ENCODE measurements at places on chromosomes 16 and 17. TPM values are rescaled to one million over a fixed set of nuclear protein-coding genes. Genes with fewer than 3 reads are reported as not detected.

DNASE1 gene
- total RNA-seq, result 12.2 TPM

SEPTIN1 gene
- total RNA-seq, result 1.3 TPM

TMC8 gene
- total RNA-seq, result 0.97 TPM

GINS3 gene
- 1.9 TPM for total RNA-seq

WDR81 gene
- total RNA-seq, result 16.2 TPM

GJD3 gene
- total RNA-seq, result 0.41 TPM

BCO1 gene
- total RNA-seq, result not detected

GRCh38 chr16:56916571-56917403 is 15.2 kb upstream of the HERPUD1 start:
- DNase-seq, result no peak

- DNase-seq, result no peak
Measured at GRCh38 chr16:49959552-49960277, 65.3 kb upstream of the CNEP1R1 start.

DNA sequence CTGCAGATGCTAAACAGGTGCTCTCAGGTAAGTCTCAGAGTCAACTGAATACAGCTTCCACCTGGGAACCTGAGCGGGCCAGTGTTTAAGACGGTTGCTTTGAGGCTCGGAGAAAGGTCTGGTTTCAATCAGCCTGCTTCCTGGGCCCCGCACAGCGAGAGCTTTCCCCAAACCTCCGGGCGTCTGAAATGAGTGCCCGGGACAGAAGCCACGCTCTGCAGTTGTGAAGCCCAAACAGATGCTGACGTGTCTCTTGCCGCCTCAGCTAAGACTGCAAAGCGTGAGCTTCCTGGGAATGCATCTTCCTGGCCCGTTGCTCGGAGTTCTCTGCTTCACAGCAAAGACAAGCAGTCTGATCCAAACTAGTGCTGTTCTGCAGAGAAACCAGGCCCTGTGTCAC is 36.7 kb downstream of the PLXDC1 start:
- no peak for DNase-seq

- no peak for DNase-seq
Measured at GRCh38 chr16:23174622-23175021, 7.9 kb upstream of the SCNN1G start.

DNA sequence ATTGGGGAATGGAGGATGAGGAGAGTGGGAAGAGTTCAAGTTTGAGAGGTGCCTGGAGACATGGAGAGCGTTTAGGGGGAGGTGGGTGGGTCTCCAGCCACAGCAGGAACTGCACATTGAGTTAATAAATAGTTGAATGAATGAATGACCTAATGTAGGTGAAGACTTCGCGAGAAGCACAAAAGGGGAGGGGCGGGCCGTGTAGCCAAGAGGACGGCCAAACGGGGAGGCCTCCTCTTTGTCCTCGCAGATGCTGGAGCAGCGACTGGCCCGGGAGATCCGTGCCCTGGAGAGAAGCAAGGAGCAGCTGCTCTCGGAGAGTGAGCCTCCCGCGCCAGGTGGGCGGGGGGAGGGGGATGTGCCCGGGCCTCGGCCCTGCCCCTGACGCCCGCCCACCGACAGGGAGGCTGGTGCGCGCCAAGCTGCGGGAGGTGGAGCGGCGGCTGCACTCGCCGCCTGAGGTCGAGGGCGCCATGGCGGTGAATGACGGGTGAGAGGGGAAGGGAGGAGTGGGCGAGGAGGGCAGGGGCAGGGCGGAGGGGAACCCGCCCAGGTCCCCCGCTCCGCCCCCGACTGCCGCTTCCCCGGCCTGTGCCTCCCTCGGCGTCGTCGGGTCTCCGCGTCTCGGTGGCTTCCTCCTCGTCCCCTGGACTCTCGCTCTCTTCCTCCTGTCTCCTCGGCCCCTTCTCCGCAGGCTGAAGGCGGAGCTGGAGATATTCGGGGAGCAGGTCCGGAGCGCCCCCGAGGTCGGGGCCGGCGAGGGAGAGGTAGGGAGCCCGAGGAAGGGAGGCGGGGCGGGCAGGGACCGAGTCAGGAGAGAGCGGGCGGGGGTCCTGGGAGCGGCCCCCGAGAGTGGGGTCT is 12.9 kb downstream of the SYCE1L start:
- no peak for DNase-seq

DNA sequence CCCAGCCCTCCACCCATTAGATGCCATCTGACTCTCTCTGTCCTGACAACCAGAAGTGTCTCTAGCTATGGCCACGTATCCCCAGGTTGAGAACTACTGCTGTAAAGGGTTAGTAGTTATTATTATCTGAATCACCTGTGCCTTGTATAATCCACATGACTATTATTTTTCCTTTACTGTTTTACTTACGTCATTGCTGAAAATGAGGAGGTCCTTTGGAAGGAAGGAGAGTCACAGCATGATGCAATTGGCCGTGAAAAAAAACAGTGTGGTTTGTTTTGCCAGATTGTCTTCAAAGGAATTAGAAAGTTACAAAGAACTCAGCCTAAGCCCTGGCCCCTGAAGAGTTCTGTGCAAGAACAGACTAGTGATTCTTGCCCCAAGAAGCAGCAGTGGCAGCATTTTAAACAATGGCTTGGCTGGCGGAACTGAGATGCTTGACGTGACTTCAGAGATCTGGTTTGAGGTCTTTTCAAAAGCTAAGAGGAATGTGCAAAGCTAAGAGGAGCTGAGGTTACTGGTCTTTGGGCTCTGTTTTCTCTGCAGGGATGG is 413.3 kb upstream of the EEF2KMT start:
- no peak for DNase-seq

DNA sequence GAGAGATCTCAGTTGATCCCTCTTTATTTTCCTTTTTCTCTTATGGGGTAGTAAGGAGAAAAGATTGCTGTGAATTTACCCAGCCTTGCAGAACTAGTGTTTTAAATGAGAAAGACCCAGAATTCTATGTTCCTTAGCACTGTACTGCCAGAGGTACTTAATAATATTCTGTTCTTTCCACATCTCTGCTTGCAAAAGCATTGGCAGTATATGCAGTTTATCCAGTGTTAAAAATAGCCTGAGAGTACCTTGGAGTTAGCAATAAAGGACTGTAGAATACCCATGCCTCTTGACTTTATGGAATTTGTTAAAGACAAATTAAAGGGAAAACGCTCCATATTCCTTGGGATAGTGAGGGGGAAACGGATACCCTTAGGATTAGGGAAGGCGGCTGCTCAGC is 11.9 kb downstream of the SLC7A6 start:
- no peak for DNase-seq

DNA sequence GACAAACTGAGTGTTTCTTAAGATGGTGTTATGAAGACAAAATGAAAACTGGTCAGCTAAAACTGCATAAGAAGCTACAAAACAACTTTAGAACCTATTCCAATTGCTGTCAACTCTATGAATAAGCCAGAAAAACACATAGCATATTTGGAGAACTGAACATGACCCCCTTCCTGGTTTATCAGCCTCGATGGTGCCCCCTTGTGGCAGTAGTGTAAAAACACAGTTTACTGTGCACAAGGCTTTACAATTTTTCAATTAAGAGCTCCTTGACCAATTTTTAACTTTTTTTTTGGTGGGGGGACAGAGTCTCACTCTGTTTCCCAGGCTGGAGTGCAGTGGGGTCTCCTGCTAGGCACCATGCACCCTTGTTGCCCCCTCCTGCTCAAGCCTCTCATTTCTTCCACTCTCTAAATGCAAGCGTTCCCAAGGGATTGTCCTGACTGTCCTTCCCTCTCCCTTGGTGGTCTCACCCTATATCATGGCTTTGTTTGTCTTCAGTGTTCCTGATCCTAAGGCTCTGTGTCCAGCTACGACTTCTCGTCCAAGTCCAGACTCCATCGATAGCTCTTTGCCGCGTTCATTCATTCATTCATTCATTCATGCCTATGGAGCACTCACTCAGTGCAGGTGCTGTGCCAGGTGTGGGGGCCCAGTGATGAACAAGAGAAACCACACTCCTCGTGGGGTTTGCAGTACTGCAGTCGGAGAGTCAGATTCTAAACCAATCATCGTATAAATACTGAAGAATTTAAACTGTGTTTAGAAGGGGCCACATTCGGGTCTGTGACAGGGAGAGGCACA is 7.5 kb downstream of the EIF1 start:
- DNase-seq, result no peak

DNA sequence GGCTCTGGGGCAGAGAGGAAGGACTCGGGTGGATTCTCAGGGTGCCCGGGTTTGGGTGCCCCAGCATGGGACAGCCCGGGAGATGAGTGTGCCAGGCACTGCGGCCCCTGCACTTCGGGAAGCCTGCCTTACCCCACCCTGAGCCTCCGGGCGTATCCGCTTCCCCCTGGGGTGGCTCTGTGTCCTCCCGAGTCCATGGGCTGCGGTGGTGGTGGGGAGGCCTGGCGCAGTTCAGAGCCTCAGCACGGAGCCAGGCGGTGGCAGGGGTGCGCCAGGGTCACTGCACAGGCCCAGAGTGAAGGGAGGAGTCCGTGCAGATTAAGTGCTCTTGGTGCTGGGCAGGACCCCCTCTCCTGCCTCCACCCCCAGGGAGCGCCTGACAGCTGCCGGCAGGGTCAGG is 20.7 kb downstream of the MYBBP1A start:
- no peak for DNase-seq

DNA sequence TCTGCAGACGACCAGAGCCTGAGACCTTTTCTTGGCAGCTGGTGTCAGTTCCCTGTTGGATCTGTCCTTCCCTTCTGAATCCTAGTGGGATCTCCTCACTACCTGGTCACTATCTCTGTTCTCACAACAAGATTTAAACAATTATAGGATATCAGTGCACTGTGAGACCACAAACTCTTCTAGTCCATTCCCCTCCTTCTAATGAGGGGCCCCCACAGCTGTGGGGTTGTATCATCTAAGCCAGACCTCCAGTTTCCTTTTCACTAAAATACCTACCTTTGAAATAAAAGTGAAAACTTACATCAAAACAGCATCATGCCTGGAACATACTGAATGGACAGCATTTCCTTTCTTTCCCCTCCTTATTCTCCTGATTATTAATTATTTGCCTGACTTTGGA is 233.2 kb downstream of the PRKCA start:
- no peak for DNase-seq

DNA sequence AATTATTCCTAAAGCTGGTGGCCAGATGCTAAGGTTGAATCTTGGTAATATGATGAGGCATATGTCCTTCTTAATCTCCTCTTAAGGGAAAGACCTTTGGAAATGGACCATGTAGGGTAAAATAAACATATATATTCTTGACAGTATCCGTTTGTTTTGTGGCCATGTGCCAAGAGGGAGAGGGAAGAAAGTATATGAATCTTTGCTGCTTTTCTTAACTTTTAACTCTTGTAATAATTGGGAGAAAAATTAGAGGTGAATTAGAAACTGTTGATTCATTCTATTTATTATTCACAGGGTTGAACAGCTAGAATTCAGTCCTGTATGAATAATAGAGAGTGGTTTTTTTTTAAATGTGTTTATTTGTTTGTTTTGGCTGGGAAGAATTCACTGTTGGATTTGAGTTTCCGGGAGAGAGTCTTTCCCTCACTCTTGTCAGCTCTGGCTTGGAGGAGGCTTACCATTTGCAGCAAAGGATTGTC is 31.6 kb downstream of the AATF start:
- no peak for DNase-seq

- no peak for DNase-seq
Measured at GRCh38 chr16:87196661-87197060, 120.5 kb downstream of the C16orf95 start.

GRCh38 chr17:38747463-38748148 is 530 bp downstream of the PCGF2 start:
- DNase-seq, result no peak

DNA sequence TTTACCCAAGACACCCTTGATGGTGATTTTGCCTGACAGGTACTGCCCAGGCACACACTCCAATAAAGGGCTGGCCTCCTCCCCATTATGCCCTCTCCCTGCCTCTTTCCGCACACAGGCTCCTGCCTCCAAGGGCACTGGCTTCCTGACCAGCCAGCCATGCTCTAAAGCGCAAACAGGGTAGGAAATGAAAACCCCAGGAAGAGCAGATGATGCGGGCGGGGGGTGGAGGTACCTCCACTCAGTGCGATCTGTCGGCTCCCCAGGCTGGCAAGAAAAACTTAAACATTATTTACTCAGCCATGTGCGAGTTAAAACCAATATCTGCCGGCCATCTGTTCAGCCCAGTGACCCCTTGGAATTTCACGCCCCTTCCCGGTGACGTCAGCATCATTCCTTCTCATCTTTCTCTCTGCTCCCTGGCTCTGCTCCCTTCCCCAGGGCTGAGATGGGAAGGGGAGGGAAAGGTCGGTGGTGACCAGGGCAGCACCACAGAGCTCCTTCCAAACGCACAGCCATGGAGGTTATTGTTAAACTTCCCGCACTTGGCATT is 262.5 kb downstream of the CBLN1 start:
- no peak for DNase-seq

DNA sequence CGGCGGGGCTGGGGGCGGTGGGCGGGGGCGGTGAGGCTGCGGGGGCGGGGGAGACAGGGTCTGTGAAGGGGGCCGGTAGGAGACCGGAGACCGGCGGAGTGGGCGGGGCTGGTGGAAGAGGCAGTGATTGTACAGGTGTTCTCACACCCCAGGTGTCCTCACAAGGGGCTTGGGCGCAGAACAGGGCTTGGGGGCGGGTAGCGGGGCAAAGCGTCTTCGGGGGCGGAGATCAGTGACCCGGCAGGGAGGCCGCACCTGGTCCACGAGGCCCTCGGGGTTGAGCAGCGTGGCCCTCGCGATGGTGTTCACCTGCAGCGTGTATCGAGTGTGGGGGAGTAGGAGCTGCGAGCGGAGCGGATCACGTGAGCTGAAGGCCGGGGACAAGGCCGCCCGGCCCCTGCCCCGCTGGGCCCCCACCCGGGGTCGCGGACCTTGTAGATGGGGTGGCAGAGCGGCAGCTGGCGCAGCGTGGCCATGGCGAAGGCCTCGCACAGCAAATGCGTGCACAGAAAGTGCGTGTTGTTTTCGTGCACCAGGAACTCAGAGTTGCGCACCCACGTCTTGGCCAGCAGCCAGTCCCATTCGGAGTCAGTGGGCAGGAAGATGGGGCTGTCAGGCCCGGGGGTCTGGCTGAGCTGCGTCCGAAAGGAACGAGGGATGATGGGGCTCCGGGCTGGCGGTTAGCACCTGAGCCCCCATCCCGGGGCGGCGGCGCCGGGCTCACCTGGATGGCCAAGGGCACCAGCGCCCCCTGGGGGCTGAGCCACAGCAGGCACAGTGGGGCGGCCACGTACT is 8.5 kb downstream of the ALOXE3 start:
- DNase-seq, result no peak

DNA sequence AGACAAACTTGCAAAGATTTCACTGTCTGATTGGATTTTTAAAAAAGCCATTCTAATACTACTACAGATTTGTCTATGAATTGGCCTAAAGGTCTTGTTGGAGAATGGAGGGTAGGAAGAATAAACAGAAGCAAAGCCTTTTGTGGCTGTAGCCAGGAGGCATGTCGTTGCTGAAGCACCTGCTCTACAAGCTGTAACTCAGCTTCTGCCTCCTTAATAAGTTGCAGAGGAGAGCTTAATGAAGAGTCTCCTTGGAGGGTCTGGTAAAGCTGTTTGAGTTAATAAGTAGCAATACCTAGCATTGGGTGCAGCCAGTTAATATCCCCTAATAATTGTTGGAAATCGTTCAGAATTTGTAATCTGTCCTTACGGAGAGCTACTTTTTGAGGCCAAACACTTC is 10.0 kb upstream of the ZNF689 start:
- no peak for DNase-seq

- DNase-seq, result no peak
Measured at GRCh38 chr16:15899538-15900100, 11.2 kb upstream of the CEP20 start.

GRCh38 chr17:69762766-69763165 is 312.3 kb upstream of the KCNJ16 start:
- no peak for DNase-seq

- DNase-seq, result no peak
Measured at GRCh38 chr17:38452719-38453118, 24.5 kb downstream of the ARHGAP23 start.
